SW480 (cell line): ENCODE measurements at places on chromosomes 1 and 21.

DNA sequence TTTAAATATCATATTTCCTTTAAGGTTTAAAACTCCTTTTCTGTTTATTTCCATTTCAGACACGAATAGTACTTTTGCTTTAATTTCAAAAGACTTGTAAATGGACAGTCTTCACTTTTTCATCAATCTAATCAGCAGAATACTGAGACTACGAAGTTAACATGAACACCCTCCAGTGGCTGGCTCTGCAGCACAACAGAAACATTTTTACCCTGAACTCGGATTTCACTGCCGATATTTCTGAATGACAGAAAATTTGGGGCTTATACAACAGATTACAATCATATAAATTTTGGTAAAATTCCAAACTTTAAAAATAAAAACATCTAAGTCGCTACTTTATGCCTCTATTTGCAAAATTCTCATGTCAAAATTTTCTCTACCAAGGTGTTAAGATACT lies 86.2 kb downstream of the AKT3 start:
- DNase-seq = no peak

- no peak for DNase-seq
These were observed 24.9 kb downstream of the ZNF697 start for GRCh38 chr1:119623193-119623515.

DNA sequence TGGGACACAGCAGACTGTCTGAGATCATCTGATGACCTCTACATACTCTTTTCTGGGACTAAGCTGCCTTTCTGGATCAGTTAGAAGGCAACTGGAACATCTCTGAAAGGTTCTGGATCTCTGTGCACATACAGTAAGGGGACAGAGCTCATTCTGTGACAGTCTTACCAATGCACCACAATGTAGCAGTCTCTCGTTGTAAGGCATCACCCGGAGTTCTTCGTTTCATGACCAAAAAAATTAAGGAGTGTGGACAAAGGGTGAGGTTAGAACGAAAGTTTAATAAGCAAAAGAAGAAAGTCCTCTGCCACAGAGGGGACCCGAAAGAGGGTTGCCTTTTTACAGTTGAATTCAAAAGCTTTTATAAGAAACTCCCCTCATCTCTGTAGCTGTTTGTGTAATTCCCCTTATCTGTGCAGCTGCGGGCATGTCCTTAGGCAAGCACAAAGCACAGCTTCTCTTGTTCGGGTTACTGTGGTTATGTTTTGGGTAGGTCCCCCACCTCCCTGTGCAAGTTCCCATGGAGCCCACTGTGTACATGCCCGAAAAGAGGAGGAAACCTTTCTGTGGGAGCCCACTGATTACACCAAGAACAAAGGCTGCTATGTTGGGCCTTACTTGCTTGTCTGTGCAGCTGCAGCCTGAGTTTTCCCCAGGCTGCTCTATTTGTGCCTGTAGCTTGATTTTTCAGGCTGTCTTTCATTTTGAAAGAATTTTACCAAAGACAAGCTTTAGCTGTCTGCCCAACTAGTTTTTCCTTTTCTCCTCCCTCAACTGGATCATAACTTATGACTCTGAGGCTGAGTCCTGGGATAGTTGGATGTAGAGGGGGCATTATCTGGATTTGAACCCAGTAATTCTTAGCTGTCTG lies 53.1 kb upstream of the CACNA1E start:
- no peak for DNase-seq

GRCh38 chr1:181124291-181124751 lies 35.8 kb downstream of the IER5 start:
- no peak for DNase-seq

GRCh38 chr1:228015276-228016180 lies 8.7 kb downstream of the WNT3A start:
- no peak for DNase-seq
